ENCODE measurements at places on chromosomes 11 and 22.

DNA sequence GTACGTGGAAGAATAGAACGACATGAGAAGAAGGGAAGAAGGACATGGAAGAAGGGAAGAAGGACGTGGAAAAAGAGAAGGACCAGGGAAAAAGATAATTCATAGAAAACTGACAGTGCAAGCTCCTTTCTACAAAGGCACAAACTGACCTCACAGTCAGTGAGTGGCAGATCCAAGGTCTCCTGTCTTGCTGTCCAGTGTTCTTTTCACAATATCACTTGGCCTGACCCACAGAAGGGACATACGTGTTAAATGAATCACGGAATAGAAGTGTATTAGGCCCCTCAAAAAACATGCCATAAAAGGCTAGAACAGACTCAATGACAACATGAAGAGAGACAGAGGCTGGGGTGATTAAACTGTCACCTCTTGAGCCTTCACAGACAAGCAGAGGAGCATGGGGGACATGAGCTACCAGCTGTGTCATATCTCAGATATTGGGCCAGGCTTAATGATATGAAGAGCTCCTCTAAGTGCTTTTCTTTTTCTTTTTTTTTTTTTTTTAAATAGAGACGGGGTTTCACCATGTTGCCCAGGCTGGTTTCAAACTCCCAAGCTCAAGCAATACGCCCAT lies 4.6 kb downstream of the ASCC2 start:
- DNase-seq, result no peak

DNA sequence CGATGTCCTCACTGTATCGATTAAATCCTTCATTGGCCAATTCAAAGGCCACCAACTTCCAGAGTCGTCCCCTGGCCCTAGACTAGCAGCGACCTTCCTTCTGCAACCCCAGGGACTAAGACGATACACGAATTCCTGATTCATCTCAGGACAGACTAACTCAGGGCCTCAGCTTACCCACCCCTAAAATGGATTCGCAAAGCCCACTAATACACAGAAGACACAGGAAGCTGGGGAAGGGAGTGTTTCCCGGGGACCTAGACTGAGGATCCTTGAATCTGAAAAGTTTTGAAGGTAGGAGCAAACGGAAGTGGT lies 509 bp downstream of the LAMTOR1 start:
- DNase-seq, result no peak

DNA sequence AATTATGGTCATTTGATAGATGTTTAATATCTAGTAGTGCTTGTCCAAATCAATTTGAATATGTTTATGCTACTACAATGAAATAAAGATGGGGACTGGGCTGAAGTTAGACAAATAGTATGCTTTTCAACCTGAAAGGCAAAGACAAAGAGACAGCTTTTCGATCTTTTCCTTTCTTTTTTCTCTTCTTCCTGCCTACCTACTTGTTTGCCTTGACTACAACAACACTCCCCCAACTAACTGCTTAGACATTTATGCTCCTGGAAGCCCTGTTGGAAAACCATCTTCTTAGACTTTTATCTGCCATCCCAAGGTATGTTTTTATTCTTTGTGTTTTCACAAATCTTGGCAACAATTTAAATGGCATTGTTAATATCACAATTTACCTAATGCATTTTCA lies 374.4 kb upstream of the DDI1 start:
- no peak for DNase-seq

GRCh38 chr22:27896245-27896644 lies 22.8 kb downstream of the PITPNB start:
- DNase-seq, result peak; percentile 49

- no peak for DNase-seq
These were observed 102.1 kb downstream of the FBXO7 start for GRCh38 chr22:32576553-32577253.

- DNase-seq, result no peak
These were observed 2.1 kb downstream of the GAL start for GRCh38 chr11:68686486-68686885.

DNA sequence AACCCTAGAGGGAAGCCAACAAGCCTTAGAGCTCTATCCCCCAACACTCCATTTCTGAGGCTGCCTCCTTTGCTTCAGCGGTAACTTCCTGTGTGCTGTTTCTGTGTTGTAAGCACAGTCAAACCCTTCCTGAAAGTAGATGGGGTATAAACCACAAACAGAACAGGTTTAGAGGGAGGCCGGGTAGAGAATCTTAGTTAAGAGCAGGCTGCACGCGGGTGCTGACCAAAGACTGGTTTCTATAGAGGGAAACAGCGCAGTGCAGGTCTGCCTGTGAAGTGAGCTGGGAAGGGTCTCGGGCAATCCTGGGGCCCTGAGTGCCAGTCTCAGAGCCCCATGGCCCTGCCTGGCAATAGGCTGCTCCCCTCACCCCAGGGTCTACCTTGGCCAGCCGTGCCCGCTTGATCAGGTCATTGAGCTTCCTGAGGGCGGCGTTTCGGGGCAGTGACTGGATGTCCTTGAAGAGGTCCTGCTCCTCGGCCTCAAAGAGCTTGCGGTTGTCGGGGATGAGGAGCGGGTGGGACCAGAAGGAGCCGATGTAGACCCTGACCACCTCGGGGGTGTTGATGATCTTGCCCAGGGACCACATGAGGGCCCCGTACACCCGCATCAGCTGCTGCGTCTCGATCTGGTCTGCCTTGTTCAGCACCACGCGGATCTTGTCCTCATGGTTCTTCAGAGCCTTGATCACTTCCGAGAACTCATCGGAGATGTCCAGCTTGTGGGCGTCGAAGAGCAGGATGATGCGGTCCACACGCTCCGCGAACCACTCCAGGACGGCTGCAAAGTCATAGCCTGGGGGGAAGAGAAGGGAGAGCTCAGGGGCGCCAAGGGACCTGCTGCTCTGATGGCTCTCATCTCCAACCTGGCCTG lies 15.3 kb upstream of the CDC42BPG start:
- DNase-seq, result peak; percentile 82

- DNase-seq, result no peak
These were observed 23.1 kb upstream of the PAX6 start for GRCh38 chr11:31834237-31834636.

DNA sequence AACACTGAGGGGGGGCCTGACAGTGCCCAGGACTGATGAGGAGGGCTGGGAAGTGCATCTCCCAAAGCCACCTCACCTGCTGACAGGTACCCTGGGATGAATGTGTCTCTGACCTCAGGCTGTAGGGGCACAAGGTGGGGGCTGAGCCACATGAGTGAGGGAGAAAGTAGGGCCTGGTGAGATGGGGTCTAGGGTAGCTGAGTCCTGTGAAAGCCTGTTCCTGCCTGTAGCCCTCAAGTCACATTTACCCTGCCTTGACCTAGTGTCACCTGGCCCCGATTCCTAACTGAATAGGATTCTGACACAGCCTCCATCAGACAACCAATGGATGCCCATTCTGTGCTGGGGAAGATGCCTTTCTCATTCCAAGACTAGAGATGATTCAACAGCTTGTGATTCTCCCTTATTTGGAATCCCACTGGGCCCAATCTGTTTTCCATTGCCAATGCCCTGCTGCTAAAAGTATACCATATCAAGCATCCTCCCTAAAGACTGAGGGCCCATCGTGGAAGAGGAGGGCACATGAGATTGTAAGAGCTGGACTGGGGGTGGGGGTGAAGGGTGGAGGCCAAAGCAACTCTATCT lies 11.1 kb upstream of the RFPL1 start:
- no peak for DNase-seq

GRCh38 chr22:46848197-46848596 lies 85.7 kb downstream of the TBC1D22A start:
- no peak for DNase-seq

- DNase-seq, result no peak
These were observed 736.5 kb downstream of the DLG2 start for GRCh38 chr11:84890676-84891075.

DNA sequence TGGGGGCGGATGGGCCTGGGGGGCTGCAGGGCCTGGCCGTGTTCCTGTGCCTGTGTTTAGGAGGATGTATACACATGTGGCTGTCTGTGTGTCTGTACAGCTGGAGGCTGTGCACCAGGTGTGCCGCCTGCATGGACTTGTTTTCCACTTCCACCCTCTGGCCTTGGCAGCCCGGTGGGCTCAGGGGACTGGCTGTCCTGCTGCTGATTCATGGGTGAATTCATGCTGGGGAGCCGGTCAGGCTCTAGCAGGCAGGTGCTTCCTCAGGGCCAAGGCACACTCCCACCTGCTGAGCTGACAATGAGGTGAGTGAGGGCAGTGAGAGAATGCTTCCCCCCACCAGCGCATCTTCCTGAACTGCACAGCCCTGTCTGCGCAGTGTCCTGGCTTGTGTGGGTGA lies 88.4 kb downstream of the CCDC81 start:
- DNase-seq, result no peak

- DNase-seq, result peak; percentile 93
These were observed at the start of gene PRAME for GRCh38 chr22:22558972-22559603. TSS of gene PRAME (minus strand) at chr22:22559265. CDS start at chr22:22556832, 2,433 bp downstream.

GRCh38 chr11:17221968-17222367 lies 14.2 kb upstream of the PIK3C2A start:
- DNase-seq, result no peak

DNA sequence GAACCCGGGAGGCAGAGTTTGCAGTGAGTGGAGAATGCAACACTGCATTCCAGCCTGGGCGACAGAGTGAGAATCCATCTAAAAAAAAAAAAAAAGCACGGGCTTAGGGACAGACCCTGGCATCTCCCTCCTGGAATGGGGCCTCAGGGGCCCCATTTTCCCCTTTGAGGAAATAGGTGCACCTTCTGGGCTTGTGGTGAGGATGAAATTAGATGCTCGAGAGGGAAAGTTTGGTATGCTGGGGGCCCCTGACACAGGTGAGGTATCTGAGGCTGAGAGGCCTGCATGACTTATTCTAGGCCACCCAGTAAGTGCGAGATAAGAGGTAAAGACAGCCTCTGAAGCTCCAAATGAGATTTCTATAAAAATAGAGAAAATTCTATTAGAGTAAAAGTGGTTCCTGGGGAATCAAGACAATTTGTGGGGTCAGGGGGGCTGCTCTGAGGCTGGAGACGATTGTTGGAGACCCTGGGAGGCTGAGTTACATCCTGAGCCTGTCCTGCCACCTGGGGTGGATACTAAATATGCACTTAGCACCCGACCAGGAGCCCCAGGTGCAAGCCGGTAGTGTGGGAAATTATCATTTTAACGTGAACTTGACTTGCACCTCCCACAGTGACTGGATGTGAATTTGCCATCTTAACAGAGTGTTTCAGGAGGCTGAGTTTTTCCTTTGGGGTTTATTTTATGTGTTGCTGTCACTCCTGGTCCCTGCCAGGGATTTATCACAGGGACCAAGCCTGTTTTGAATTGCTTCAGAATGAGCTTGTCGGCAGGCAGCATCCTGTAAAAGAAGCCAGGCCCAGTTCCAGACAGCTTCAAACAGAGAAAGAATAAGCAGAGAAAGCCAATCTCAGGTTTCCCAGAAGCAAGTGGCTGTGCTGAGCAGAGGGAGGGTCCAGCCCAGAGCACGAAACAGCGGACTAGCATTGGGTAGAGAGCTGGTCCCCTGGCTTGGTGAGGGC lies 48.4 kb upstream of the TSKU start:
- no peak for DNase-seq

GRCh38 chr22:44026630-44027511 lies 2.8 kb downstream of the PARVB start:
- DNase-seq, result peak; percentile 86

DNA sequence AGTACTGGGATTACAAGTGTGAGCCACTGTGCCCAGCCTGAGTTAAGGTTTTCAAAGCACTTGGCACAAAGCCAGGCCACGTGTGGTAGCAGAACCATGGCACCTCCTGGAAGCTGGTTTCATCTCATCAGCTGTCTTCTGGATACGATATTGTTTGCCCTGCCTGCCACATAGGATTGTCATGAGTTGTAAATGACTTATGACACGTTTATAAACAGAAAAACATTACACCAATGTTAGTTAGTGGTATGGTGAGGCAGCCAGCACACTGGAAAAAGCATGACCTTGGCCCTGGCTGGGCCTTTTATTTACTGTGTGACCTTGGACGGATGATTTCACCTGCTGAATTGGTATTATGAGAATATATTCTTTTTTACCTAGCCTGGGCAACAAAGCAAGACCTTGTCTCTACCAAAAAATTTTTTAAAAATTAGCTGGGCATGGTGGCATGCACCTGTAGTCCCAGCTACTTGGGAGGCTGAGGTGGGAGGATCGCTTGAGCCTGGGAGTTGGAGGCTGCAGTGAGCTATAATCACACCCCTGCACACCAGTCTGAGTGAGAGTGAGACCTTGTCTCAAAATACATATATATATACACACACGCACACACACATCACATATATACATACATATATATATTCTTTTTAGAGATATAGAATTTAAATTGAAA lies 24.0 kb upstream of the MYH9 start:
- DNase-seq, result peak; percentile 79

- DNase-seq, result peak; percentile 54
These were observed 28.9 kb downstream of the SLC22A12 start for GRCh38 chr11:64619811-64620380.

DNA sequence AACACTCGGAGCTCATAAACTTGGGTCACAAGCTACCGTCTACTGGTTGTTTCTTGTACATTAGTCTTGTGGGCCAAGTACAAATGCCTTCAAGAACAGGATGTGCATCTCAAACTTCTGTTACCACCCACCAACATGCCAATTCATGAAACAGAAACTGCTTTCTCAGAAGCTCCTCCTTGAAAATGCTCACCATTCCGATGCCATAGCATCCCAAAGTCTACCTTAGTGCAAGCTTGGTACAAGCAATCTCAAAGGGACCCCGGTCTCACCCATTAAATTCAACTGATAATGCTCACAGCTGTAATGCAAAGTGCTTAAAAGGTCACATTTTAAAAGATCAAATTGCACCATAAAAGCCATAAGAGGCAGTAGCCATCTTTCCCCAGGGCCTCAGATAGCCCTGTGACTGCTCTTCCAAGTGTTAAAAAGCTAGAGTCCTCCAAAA lies 31.8 kb upstream of the CCDC34 start:
- no peak for DNase-seq

GRCh38 chr11:267491-267994 lies 10.7 kb upstream of the NLRP6 start:
- peak; percentile 82 for DNase-seq

DNA sequence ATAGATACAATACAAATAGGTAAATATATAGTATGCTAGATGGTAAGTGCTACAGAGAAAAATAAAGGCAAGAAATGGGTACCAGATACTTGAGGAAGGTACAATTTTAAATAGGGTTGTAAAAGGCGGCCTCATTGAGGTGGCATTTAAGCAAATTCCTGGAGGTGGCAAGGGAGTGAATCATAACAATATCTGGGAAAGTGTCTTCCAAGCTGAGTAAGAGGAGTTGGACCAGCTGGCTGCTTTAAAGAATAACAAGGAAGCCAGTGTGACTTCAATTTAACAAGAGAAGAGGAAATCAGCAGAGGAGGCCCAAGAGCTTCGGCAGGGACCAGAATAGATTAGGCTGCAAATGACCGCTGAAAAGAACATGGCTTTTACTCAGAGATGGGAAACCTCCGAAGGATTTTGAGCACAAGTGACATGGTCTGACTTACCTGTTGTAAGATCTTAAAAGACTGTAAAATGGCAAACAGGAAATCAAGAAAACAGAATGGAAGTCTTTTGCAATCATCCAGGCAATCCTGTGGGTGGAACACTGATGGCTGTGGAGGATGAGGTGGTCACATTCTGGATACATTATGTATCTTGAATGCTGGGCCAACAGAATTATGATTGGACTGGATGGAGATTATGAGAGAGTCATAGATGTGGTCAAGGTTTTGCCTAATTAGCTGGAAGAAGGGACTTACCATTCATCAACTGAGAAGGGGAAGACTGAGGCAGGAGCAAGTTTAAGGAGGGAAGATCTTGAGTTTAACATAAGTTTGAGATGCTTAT lies 77.2 kb downstream of the RDX start:
- DNase-seq, result no peak
